Esophagus mucosa (tissue), 1 donor: ENCODE measurements at places on chromosomes 11 and 22.
A peak's percentile ranks its signal among the peaks of the same experiment; 100 is the strongest.

- peak; percentile 44 for ATAC-seq
Measured at GRCh38 chr11:36131721-36132397, 157.4 kb downstream of the COMMD9 start.

GRCh38 chr11:119509969-119510401, 87.0 kb upstream of the THY1 start:
- ATAC-seq: peak; percentile 89

DNA sequence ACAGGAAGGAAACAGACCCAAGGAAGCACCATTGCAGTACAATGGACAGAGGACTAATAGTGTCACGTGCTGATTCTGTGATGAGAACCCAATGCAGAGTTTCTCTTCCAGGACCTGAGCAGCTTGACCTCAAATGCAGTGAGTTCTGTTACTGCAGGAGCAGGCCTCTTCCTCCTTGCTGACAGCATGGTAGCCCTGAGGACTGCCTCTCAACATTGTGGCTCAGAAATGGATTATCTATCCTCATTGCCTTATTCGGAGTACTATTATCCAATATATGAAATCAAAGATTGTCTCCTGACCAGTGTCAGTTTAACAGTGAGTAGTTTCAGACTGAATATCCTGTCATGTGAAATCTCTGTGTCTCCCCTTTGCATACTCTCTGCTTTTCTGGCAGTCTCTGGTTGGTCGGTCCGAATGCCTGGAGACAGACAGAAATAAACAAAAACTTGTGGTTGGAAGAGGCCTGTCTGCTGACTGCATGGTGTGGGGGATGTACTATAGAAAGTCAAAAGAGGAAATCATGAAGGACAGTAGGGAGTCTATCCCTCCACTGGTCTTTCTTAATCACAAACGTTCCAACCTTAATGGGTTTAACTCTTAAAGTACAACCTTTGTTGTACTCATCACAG, 6.9 kb upstream of the MS4A14 start:
- ATAC-seq: peak; percentile 48

DNA sequence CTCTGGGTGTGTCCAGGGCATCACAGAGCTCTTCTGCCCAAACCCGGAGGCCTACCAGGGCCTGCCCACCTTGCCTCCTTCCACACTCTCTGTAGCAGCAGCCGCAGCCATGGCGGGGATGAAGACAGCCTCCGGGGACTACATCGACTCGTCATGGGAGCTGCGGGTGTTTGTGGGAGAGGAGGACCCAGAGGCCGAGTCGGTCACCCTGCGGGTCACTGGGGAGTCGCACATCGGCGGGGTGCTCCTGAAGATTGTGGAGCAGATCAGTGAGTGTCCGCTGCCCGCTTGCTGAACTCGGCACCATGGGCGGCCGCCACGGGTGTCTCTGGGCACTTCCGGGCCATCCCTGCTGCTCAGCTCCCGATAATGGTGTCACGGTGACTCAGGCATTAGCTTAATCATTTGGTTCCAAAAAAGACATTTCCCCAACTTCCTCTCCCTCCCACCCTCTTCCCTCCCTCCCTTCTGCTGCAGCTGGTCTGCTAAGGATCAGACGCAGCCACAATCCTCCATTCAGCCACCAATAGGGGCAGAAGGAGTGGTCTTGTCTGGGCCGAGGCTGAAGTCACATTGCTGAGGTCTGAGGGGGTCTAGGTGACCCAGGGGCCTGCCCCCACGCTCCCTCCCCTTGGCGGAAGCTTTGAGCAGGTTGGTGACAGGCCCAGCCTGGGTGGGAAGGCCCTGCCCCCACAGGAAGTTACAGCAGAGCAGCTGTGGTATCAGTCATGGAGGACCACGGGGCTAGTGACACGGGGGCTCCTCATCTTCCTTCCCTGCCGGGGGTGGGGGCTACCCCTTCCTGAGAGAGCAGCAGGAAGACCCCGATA, 950 bp downstream of the FERMT3 start:
- peak; percentile 32 for ATAC-seq

DNA sequence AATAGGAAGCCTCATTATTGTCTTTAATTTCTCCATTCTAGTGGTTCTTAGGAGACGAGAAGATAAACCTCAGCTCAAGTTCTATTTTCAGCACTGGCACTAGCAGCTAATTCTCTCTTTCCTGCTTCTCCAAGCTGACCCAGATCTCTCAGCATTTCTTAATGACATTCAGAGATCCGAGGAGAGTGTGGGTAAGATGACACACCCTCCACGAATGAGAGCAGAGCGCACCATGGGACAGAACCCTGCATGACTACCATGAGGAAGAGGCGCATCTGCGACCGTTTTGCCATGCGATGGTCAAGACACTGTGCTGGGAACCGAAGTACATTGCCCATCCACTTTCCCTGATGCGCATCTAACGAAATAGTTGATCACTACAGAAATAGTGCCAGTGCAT, 241.8 kb downstream of the LARGE1 start:
- no peak for ATAC-seq

DNA sequence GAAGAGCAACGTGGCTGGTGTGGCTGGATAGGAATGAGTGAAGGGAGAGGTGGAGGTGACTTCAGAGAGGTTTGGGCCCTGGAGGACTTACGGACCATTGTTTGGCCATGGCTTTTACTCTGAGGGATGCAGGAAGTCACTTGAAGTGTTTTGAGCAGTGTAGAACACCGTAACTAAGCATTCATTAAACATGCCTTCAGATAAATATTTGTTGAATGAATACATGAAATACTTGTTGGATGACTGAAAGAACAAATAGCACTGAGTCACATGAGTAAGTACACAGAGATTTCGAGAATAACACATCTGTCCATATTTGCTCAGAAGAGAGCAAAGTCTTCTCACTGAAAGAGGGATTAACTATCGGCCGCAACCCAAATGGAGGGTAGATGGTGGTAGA, 182.7 kb upstream of the SNX19 start:
- ATAC-seq: peak; percentile 69

- ATAC-seq: no peak
Measured at GRCh38 chr11:9263840-9264315, 1.3 kb downstream of the DENND5A start.

GRCh38 chr22:46794491-46794890, 32.0 kb downstream of the TBC1D22A start:
- no peak for ATAC-seq

DNA sequence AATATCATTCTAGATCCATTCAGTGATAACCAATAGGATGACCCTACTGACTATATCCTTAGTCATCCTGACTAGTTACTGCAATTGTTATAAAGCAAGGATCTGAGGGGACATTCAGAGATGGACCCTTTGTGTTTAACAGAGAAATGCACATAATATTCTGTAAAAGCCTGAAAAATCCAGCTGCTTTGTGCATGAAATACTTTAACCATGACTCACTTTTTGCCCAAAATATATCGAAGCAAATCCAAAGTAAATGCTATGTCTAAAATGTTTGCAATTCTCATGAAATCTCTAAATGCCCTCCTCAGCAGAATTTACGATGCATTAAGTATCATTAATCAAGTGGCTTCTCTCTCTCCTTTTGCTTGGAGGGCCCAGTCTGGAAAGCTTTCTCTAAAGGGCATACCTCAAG, 178.8 kb upstream of the MTMR2 start:
- ATAC-seq: no peak

- ATAC-seq: no peak
Measured at GRCh38 chr22:27682437-27682836, 119.1 kb downstream of the MN1 start.

GRCh38 chr22:35749808-35750207, 32.1 kb downstream of the APOL5 start:
- ATAC-seq: peak; percentile 38

GRCh38 chr22:45645150-45645525, 26.5 kb upstream of the ATXN10 start:
- no peak for ATAC-seq

GRCh38 chr11:57900320-57900719, 123.4 kb upstream of the OR9Q1 start:
- peak; percentile 76 for ATAC-seq

DNA sequence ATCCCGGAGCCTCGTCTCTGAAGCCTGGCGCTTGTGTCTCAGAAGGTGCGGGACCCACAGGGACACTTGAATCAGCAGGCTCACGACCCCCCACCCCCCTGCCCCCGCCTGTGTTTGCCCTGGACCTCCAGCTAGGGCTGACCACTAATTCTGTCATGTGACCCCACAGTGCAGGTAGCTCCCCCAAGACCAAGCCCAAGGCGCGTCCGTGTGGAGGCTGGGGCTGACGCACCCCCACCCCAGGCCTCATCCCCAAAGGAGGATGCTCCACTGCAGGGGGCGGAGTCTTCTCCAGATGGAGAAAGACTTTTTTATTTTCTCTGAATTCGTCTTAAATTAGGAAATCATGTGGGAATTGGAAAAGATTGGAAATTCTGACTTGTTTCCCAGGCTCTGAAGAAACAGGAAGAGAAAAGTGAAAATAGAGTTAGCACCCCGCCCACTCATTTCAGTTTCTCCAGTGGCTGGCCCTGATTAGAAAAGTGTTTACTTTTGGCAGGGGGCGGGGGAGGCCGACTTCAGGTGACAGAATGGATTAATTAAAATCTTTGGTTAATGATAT, 1.0 kb upstream of the RELA start:
- peak; percentile 32 for ATAC-seq

DNA sequence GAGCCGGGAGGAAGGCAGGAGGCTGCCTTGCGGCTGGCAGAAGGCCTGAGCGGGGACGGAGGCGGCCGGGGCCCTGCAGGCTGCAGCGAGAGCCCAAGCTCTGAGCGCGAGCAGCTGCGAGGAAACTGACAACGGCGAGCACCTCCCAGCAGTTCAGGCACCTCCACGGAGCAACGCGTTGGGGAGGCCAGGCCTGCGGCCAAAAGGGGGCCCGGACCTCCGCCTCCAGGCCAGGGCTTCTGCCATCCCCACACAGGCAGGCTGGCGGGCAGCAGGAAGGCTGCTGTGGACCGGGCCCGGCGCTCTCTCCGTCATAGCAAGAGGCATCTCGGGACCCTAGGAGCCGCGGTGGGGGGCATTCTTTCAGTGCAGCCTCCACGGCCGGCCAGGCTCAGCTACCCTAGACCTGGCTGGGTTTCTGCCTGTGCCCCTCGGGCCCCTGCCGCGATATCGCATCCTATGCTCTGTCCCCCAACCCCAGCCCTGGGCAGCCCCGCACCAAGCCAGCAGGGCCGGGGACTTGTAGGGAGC, 22.9 kb upstream of the SLC22A12 start:
- no peak for ATAC-seq

GRCh38 chr11:76666408-76666807, 4.1 kb downstream of the LRRC32 start:
- peak; percentile 12 for ATAC-seq

DNA sequence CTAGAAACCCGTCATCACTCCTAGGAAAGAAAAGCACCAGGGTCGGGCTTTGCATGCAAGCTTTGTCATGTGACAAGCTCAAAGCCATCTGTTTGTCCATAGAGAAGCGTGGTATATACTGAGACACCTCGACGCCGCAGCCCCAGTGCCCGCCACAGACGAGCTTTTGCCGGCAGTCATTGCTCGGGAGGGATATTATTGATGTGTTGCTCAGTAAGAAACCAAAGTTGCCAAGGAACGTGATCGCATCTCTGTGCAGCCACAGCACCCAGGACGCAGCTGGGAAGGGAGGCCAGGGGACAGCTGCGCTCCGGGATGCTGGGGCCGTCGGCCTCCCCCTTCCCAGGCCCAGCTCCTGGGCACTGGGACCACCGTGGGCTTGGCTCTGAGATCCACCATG, 89.5 kb upstream of the KCNQ1OT1 start:
- no peak for ATAC-seq

DNA sequence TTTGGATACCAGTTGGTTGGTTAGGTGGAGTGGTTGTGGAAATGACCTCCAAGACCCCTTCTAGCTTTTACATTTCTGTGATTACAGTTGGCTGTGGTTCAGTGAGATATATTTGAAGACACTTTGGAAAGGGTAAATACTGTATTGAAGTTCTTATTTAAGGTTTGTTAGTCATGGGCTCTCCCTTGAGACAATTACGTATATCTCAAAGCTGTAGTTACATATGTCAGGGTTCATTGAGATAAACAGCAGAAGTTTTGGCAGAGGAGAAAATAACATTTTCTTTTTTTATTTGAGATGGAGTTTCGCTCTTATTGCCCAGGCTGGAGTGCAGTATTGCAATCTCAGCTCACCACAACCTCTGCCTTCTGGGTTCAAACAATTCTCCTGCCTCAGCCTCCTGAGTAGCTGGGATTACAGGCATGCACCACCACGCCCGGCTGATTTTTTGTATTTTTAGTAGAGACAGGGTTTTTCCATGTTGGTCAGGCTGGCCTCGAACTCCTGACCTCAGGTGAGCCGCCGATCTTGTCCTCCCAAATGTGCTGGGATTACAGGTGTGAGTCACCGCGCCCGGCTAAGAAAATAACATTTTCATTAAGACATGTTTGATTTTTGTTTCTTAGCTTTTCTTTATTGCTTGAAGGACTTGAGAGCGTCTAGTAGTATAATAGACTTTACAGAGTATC, 1.9 kb downstream of the RNF121 start:
- no peak for ATAC-seq

- no peak for ATAC-seq
Measured at GRCh38 chr11:96293598-96294021, 49.4 kb downstream of the MAML2 start.

DNA sequence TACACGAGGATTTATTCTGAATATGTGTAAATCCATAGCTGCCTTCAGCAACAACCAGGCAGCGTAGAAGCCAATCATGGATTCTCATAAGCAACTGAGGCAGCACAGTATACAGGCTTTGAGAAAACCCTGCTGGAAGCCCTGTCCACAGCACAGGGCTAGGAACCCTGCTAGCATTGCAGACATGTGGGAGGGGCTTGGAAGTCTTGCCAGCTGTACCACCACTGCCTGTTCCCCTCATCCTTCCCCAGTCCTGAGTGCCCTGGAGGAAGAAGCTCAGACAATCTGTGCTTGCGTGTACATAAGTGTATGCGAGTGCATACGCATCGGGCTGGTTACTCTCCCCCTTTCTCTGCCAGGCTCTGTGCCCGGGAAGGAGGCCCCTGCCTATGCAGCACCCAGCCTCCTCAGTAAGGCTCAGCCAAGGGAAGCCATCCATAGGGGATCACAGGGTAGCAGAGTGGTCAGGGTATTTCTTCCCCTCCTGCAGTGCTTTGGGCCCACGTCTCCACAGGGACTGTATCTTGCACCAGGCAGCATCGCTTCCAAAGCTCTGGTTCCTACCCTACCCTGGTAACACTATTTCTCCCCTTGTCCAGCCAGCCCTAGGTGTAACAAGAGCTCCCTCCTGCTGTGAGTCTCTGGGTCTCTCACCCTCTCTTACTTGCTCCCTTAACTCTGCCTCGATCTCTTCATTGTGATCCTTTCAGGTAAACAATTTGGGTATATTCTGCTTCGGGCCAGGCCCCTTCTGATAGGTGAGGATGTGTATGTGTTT, 90.5 kb downstream of the GALNT18 start:
- peak; percentile 29 for ATAC-seq

GRCh38 chr22:42649246-42650099, at the start of gene CYB5R3:
Gene CYB5R3 (minus strand): TSS chr22:42649392. CDS start chr22:42649315, 77 bp downstream.
- peak; percentile 70 for ATAC-seq

- ATAC-seq: no peak
Measured at GRCh38 chr11:13376838-13377237, 86.2 kb downstream of the BTBD10 start.
